Spinal cord (tissue), 10 donors: ENCODE measurements at places on chromosomes 2 and 18. TPM values are rescaled to one million over a fixed set of nuclear protein-coding genes. Genes with fewer than 3 reads are reported as not detected.

The MRPL33 gene
- total RNA-seq = 83.6 TPM

The TUBB8B gene
- total RNA-seq = not detected

DNA sequence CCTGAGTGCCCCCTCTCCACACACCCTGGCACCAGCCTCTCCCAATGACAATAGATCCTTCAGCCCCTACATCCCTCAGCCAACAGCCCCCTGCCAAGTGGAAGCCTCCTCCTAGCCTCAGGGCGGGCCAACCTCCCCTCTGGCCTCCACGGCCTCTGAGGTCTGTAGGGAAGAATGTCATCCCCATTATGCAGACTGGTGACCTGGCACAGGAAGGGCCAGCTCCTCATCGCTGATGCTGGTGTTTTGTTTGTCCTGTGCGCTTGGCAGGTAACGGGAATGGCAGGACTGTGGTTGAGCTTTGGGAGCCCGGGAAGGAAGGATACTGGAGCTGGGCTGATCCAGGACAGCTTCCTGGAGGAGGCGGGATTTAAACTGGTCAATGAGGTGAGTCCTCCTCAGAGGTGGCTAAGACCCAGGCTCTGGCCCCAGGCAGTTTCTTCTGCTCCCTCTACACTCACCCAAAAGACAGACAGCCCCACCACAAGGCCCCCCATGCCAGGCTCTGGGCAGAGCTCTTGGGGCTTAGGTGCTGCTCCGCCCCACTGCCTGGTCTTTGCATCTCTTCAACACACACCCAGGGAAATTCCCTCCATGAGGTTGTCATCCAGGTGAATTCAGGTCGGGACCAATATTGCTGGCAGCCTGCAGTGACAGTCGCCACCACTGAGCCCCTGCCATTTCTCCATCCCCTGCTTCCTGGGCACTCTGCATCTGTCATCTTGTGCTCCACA lies 75.2 kb upstream of the SMAD7 start:
- DNase-seq = no peak

GRCh38 chr18:79983253-79983652 lies 5.1 kb downstream of the TXNL4A start:
- DNase-seq = no peak

DNA sequence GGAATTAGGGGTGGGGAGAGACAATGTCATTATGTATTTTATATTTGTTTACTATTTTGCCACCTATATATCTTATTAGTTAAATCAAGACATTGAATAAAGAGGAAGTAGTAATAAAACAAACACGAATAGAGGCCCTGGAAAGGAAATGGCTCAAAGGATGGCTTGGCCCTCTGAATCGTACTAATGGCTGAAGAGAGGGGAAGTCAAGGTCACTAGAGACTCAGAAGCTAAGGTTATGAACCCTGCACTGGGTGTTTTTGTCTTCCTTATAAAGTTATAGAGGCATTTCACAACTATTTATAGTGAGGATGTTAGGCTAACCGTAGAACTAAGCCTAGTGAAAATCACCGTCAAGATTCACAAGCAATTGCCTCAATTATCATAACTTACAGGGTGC lies 685.9 kb downstream of the ARHGAP15 start:
- DNase-seq = no peak
